Thoracic aorta (tissue), 2 donors: ENCODE measurements at places on chromosomes 13 and 19.

DNA sequence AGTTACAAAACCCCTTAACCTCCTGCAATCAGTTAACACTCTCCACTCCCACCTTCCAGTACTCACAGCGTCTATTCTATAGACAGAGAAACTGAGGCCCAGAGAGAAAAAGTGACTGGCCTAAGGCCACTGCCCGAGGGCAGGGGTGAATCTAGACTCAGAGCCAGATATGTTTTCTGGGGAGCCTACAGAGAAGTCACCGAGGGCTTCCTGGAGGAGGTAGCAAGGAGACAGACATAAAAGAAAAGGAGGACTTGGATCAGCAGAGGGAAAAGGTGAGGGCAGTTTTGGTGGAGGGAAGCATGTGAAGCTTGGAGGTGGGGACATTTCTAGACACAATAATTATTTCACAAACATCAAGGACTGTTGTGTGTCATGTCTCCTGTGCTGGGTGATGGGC is 1.6 kb upstream of the COMP start:
- no peak for DNase-seq

DNA sequence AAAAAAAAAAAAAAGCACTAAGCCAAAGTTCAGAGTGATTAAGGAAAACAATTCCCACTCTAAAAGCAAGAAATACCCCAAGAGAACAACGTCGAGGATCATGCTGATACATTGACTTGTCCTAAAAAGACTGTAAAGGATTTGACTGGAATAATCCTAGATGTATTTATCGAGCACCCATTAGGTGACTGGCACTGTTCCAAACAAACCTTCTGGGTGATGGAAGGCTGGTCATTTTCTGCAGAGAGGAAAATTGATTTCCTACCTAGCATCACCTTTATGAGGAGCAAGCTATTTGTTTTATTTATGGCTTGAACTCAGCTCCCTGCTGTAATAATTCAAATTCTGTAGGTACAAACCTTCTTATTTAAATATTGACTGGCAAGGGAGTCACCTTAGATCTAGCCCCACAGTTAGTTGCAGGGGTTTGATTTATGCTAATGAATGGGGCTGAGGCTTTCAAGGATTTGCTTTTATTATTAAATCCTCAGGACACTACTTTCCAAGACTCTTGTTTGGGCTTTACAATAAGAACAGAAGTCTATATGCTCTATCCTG is 471.0 kb downstream of the OLFM4 start:
- no peak for DNase-seq

DNA sequence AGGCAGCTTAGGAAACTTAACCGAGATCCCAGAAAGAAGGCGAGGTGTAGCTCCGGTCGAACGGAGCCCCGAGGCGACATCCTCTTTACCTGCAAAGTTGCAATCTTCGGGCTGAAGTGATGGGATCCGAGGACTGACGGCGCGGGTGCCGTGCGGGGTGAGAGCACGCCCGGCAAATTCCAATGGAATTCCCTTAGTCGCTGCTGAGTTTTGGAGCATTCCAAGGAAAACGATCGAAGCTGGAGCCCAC is 141 bp downstream of the TRPC4 start:
- no peak for DNase-seq

DNA sequence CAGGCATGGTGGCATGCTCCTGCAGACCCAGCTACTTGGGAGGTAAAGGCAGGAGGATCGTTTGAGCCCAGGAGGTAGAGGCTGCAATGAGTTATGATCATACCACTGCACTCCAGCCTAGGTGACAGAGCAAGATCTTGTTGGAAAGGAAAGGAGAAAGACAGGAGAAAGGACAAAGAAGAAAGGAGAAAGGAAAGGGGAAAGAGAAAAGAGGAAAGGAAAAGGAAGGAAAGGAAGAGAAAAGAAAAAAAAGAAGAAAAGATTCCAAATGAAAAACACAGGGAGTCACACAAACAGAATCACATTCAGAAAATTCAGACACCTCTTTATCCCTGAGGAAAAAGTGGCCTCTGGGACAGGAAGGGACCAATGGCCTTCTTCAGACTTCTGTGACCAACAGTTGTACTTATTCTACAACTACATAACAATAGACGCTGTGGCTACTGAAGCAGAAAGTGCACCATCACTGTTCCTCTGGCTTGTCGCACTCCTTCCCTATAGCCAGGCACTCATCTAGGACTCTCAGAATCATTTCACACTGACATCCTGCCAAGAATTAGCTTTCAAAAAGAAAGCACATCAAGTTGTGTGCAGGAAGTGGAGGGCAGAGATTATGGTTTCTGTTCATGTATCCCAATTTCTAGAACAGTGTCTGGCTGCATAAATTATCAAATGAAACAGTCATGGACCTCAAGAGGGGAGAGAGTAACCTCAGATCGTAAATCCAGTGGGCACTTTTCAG is 5.9 kb downstream of the MTMR6 start:
- DNase-seq, result no peak

GRCh38 chr13:49210669-49211068 is 9.5 kb upstream of the MLNR start:
- DNase-seq, result no peak

- no peak for DNase-seq
Measured at GRCh38 chr19:33572929-33573328, 48.8 kb upstream of the CHST8 start.

GRCh38 chr13:98523455-98524102 is 53.3 kb downstream of the STK24 start:
- no peak for DNase-seq

- no peak for DNase-seq
Measured at GRCh38 chr19:46296202-46296480, 701 bp upstream of the HIF3A start.

DNA sequence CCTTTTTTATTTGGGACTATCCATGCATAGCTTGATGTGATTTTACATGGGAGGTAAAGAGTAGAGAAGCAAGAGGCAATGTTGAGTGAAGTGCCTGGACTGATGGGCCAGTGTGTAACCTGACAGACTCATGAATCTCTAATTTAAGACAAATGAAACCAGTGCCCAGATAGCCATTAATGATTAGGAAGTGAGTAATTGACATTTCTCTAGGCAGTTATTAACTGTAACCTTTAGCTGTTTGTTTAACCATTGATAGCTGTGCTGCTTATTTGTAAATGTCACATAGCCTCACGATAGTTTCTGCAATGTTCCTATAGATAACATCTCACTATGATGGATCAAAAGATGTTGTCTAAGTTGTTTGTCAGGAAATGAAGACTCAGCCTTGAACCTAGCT is 1047.5 kb upstream of the SPRY2 start:
- DNase-seq, result no peak

GRCh38 chr13:99617474-99618255 is 116.4 kb downstream of the TM9SF2 start:
- DNase-seq, result no peak

GRCh38 chr13:78045916-78046315 is 127.3 kb upstream of the EDNRB start:
- DNase-seq, result no peak

- no peak for DNase-seq
Measured at GRCh38 chr19:8021374-8021773, 15.9 kb upstream of the ELAVL1 start.
